ENCODE measurements at places on chromosomes 1 and 21. TPM values are rescaled to one million over a fixed set of nuclear protein-coding genes. Genes with fewer than 3 reads are reported as not detected.

- no peak overlapping the region for H3K27ac ChIP-seq
- no peaks in the 10 kb centered on the region for H3K27me3 ChIP-seq
- no peak overlapping the region for H3K4me3 ChIP-seq
- no peaks in the 10 kb centered on the region for H3K36me3 ChIP-seq
- no peak for DNase-seq
- no peaks in the 10 kb centered on the region for H3K4me1 ChIP-seq
These were observed 24.4 kb upstream of the DEPDC1 start for GRCh38 chr1:68521286-68521685.

Gene KCNN3
- total RNA-seq = not detected

GRCh38 chr1:196933531-196934189, 9.9 kb upstream of the CFHR2 start:
- H3K27me3 ChIP-seq = no peaks in the 10 kb centered on the region
- no peak overlapping the region for H3K27ac ChIP-seq
- H3K36me3 ChIP-seq = no peaks in the 10 kb centered on the region

GRCh38 chr1:47842228-47842919, 154.8 kb downstream of the TRABD2B start:
- DNase-seq = no peak
- no peaks in the 10 kb centered on the region for H3K27me3 ChIP-seq
- H3K4me3 ChIP-seq = no peak overlapping the region
- H3K36me3 ChIP-seq = no peaks in the 10 kb centered on the region

GRCh38 chr1:59678493-59679228, 136.1 kb upstream of the HOOK1 start:
- DNase-seq = no peak
- H3K4me3 ChIP-seq = no peak overlapping the region
- H3K27me3 ChIP-seq = no peaks in the 10 kb centered on the region
- peaks cover 42% of the 10 kb centered on the region for H3K4me1 ChIP-seq

Gene TRIM17
- 0.64 TPM for total RNA-seq

DNA sequence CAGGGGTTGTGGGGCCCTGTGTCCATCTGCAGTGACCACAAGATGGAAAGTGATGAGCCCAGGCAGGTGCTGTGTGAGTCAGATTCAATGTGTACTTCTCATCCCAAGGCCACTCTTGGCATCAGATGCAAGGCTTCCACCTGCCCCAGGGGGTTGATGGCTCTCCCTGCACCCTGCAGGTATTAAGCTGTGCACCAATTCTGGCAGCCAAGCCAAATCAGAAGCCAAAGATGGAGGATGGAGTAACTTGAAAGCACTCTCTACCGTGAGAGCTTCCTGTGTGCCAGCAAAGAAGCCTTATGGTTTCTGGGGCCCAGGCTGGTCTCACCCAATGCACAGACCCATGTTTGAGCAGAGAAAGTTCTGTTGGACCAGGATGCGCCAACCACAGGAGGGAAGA, 44.3 kb upstream of the TENT5C start:
- H3K27me3 ChIP-seq = no peaks in the 10 kb centered on the region
- no peak overlapping the region for H3K27ac ChIP-seq
- peaks cover 14% of the 10 kb centered on the region for H3K4me1 ChIP-seq
- DNase-seq = no peak
- no peaks in the 10 kb centered on the region for H3K36me3 ChIP-seq

GRCh38 chr1:25243907-25244306, 3.3 kb downstream of the RSRP1 start:
- H3K4me1 ChIP-seq = peaks cover 54% of the 10 kb centered on the region
- peaks cover 4% of the 10 kb centered on the region for H3K36me3 ChIP-seq
- H3K27ac ChIP-seq = no peak overlapping the region
- H3K27me3 ChIP-seq = no peaks in the 10 kb centered on the region

DNA sequence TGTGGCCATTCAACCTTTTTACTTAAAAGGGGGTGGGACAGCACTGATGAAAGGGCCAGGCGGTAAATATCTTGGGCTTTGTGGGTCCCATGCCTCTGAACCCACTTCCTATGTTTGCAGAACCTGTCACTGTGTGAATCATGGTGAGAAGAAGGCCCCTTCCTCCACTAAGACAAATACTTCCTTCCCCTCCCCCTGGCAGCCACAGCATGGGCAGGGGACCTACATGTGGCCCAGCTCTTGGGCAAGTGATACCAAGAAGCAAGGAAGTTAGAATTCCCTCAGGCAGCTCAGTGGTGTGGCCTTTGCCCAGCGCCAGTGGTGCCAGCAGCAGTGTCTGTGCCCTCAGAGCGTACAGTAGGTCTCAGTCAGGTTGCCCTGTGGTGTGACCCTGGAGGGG, 168.6 kb downstream of the TRIM33 start:
- H3K4me3 ChIP-seq = no peak overlapping the region
- no peak overlapping the region for H3K27ac ChIP-seq
- peaks cover 2% of the 10 kb centered on the region for H3K27me3 ChIP-seq

GRCh38 chr1:88698140-88698539, 14.1 kb downstream of the PKN2 start:
- H3K4me1 ChIP-seq = peaks cover 42% of the 10 kb centered on the region
- no peak overlapping the region for H3K4me3 ChIP-seq
- peaks cover 11% of the 10 kb centered on the region for H3K36me3 ChIP-seq
- no peaks in the 10 kb centered on the region for H3K27me3 ChIP-seq
- no peak overlapping the region for H3K27ac ChIP-seq
- no peak for DNase-seq

DNA sequence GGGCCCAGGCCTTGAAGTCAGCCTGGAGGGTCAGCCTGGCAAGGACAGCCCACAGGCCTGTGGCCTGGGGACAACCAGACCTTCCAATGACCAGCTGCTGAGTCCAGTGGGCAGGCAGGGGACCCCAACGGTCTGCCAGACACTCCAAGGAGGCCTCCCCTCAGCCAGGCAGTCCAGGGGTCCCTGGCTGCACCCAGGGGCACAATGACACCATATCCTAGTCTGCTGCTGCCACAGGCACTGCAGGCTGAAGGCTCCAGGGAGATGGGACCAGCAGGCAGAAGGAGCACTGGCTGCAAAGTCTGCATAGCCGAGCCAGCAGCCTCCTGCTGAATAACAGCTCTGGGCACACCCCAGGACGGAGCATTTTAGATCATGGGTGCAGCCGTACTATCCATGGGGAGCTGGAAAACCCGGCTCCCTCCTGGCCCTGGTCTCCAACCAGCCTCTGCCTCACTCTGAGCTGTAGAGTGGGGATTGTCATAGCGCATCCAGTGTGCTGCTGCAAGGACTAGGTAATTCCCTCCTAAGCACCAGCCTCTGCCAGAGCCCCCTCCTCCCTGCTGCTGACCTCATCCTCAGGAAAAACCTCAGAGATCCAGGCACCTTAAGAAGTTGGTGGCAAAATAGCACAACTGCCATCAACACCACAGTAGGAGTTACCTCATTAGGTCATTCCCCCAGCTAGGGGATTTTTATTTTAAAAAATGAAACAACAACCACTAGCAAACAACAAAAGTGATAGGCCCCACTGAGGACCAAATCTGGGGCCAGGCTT, 4.8 kb upstream of the LAPTM5 start:
- H3K27me3 ChIP-seq = peaks cover 4% of the 10 kb centered on the region
- no peaks in the 10 kb centered on the region for H3K36me3 ChIP-seq

Gene NFIA
- 14.8 TPM for total RNA-seq

- H3K36me3 ChIP-seq = no peaks in the 10 kb centered on the region
- no peak overlapping the region for H3K4me3 ChIP-seq
- H3K4me1 ChIP-seq = no peaks in the 10 kb centered on the region
These were observed 14.1 kb upstream of the KCNA2 start for GRCh38 chr1:110620250-110620615.

Gene ANGPTL1
- total RNA-seq = 2.9 TPM

DNA sequence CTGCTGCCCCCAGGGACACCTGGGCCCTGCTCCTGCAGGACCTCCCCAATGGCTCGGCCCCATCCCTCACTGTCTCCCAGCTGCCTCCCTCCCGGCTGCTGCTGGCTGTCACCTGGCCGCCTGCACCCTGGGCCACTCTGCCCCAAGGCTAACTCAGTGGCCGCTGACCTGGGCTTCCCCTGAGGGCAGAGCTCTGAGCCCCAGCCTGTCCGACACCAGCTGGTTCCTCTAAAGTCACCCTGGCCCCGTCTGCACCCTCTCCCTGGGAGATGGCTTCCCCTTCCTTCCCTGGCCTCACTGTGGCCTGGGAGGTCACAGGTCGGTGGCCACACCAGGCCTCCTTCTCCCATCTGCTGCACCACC, 15.0 kb downstream of the ITGB2 start:
- peaks cover 10% of the 10 kb centered on the region for H3K36me3 ChIP-seq
- no peak for DNase-seq
- no peak overlapping the region for H3K27ac ChIP-seq
- peaks cover 64% of the 10 kb centered on the region for H3K4me1 ChIP-seq
- no peak overlapping the region for H3K4me3 ChIP-seq

Gene RGS1
- not detected for total RNA-seq

DNA sequence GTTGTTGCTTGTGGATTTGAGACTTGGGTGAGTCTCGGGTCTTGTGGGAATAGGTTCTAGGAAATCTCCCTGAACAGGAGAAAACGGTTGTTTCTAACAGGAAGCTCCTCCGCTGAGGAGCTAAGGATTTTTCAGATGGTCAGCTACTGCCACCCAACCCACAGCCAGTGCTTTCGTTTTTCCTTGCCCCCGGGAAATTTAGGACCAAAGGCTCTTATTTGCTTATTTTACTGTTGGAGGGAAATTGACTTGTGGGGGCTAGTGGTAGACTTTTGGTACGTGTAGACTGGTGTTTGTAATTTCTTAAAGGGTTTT, 792 bp downstream of the SNX7 start:
- DNase-seq = no peak
- H3K4me1 ChIP-seq = peaks cover 36% of the 10 kb centered on the region
- peak overlapping the region; percentile 78 for H3K27ac ChIP-seq
- peak overlapping the region; percentile 57 for H3K4me3 ChIP-seq
- no peaks in the 10 kb centered on the region for H3K36me3 ChIP-seq
- no peaks in the 10 kb centered on the region for H3K27me3 ChIP-seq

DNA sequence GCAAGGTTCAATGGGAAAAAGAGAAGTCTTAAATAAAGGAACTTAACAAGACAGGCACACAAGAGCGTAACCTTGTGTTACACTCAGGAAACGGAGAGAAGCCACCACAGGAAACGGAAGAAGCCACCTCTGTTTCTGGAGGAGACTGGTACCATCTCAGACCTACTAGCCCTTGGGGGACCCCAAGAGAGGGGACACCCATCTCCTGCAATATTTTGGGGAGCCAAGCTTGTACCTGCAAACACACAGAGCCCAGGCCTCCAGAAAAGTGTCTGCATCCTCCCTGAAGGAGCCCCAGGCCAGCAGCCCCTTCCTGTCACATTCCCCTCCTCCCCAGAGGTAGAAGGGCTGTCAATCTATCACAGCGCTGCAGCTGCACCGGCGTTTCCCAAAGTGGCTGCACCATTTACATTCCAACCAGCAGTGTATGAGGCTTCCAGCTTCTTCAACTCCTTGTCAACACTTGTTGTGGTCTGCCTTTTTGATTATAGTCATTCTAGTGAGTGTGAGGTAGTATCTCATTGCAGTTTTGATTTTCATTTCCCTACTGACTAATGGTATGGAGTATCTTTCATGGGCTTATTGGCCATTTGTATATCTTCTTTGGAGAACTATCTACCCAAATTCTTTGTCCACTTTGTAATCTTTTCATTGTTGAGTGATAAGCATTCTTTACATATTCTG, 23.0 kb upstream of the PADI1 start:
- no peaks in the 10 kb centered on the region for H3K36me3 ChIP-seq
- no peak for DNase-seq
- no peaks in the 10 kb centered on the region for H3K4me1 ChIP-seq
- H3K4me3 ChIP-seq = no peak overlapping the region

Gene HAO2
- not detected for total RNA-seq

DNA sequence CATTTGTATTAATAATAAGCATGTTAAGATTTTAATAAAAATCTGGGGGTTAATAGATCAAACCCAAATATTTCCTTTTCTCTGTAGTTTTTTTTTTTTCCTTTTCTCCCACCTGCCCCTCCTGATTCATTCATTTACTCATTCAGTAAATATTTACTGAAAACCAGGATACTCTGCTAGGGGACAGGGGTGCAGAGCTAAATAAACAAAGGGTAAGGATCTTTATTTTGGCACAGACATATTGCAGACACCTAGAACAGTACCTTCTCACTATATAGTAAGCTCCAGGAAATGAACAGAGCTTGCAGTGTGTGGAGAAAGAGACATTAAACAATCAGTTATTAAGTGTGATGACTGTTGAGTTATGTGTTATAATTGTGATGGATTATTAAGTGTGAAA, 60.9 kb downstream of the AK5 start:
- no peak overlapping the region for H3K27ac ChIP-seq
- no peak for DNase-seq
- no peaks in the 10 kb centered on the region for H3K27me3 ChIP-seq
- no peaks in the 10 kb centered on the region for H3K4me1 ChIP-seq

- H3K27ac ChIP-seq = peak overlapping the region; percentile 6
- peak overlapping the region; percentile 57 for H3K4me3 ChIP-seq
- no peaks in the 10 kb centered on the region for H3K27me3 ChIP-seq
- H3K4me1 ChIP-seq = peaks cover 39% of the 10 kb centered on the region
These were observed 71.6 kb downstream of the PLEKHA6 start for GRCh38 chr1:204288021-204288588.

DNA sequence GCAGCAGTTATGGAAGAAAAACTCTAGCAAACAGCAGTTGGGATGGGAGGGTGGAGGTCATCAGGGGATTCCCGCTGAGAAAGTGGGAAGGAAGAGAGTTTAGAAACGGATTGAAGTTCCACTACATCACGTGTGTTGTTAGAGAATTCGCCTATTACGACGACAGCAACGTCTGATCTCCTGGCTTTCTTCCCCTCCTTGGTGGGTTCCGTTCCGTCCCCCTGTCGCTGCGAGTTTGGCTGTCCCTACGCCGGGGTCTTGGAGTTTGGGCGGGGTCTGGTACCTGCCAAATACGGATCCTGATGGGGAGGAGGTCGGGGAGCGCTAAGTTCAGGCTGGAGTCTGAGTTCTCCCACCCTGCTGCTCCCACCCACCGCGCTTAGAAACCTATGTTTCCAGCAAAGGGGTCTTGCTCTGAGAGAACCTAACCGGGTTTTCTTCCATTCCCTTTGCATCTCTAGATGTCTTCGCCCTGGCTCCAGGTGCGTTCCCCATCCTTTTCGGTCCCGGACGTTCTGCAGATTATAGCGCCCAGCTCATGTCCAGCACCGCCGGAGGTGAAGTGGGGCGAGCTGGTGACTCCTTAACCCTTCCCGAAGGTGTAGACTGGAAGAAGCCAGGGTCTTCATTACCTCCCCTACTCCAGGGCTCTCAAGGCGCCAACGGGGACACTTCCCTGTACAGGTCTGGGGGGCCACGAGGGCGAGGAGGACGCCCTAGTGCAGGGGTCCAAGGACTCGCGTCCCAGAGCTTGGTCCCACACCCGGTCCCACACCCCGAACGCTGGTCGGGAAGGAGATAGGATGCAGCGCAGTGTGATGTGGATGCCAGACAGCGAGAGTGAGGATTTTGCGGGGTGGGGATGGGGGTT, 641 bp upstream of the KCNK2 start:
- H3K4me3 ChIP-seq = no peak overlapping the region
- H3K36me3 ChIP-seq = no peaks in the 10 kb centered on the region
- H3K27ac ChIP-seq = no peak overlapping the region
- peaks cover 42% of the 10 kb centered on the region for H3K27me3 ChIP-seq

- peak within 1 kb of the TSS; percentile 89 for H3K4me3 ChIP-seq
- H3K4me1 ChIP-seq = peaks cover 24% of the 10 kb centered on the region
- peak within 1 kb of the TSS; percentile 77 for H3K27ac ChIP-seq
These were observed at the start of gene GFI1 for GRCh38 chr1:92486251-92487077. TSS of gene GFI1 (minus strand) at chr1:92486925. CDS start at chr1:92483487, 3,438 bp downstream.

- no peaks in the 10 kb centered on the region for H3K27me3 ChIP-seq
- H3K36me3 ChIP-seq = no peaks in the 10 kb centered on the region
- no peak overlapping the region for H3K27ac ChIP-seq
- no peaks in the 10 kb centered on the region for H3K4me1 ChIP-seq
These were observed 287.3 kb upstream of the SGIP1 start for GRCh38 chr1:66246351-66247269.

Gene SAMD13
- 0.18 TPM for total RNA-seq

Gene GPR25
- total RNA-seq = not detected
